ENCODE measurements at places on chromosomes 7 and 10.

GRCh38 chr7:100220586-100221230 lies 959 bp downstream of the PVRIG start:
- no peak for DNase-seq

DNA sequence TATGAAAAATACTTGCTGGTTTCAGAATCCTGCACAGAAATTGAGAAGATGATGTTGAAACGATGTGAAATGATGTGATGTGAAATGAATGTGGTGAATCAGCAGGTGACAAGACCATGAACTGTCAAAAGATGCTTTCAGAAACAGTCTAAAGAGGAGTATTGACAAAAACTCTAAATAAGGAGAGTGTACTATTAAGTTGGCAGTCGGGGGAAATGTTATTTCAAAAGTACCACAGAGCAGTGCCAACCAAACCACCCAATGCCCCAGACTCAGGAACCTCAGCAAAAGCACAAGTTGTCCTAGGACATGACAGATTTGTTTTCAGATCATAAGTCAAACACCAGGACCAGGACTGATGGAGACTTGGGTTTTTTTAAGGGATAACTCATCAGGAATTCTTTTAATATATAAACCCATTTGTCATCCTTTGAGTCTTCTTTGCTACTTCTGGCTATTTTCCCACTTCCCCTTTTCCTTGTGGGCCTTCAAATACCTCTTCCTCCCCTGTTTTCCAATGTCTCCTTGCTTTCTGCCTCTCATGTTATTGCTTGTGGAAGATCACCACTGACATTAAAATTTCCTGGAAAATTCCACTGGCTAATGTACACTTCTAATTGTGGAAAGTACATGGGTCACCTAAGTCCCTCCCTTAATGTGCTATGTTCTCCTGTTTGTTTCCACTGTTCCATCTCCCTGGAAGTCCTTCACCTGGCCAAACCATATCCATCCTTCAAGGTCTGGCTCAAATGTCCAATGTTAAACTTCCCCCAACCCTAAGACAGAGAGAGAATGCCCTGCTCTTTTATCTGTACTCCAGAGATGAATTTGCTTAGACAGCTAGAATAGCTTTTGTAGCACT lies 10.2 kb upstream of the PPP1R3C start:
- DNase-seq, result no peak

DNA sequence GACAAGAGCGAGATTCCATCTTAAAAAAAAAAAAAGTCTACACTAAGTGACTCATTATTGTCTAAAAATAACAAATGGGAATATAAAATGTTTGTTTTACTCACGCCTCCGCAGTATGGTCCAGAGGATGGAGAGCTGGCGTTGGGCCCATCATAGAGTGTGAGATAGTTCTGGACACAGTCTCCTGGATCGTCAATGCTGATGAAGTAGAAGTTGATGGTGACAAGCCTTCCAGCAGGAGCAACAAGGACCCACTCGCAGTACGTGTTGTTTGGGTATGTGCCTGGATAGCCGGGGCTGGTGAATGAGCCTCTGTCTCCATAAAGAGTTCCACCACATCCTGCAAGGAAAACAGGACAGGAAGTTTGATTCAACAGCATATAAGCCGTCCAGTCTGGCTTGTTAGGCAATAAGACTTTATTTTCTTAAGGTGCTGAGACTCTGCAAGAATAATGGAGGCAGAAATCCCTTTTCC lies 11.5 kb upstream of the RSU1 start:
- no peak for DNase-seq

GRCh38 chr10:94016727-94017714 lies 23.3 kb downstream of the PLCE1 start:
- no peak for DNase-seq

DNA sequence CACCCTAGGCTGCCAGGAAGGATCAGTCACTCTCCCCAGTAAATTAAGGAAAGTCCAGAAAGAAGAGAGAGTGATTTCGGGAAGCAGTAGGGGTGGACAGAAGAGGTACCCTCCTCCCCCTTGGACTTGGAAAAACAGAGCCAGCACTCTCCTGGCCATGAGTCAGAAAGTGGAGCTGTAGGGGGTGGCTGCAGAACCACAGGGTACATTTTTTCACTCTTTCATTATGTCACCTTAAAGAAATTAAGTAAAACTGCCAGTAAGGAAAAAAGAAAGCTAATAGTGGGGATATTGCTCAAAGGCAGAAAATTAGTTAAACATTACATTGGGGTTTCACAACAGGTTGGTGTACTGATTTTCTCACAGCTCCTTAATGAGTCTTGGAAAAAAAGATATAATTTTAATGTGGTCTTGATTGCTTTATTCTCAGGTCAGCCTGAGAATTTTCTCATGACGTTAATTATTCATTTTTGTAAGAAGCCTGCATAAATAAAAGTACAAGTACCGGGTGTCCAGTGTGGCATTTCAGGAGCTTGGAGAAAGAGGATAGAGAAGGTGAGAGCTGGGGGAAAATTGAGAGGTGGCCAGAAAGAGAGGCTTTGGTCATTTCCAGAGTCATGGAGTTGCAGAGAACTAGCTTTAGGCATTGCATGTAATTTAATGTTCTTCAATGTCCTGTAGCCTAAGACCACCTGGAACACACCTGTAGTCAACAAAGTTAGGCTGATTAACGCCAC lies 23.2 kb upstream of the AOAH start:
- DNase-seq, result no peak

- no peak for DNase-seq
Measured at GRCh38 chr7:12322903-12323300, 80.8 kb downstream of the VWDE start.

- no peak for DNase-seq
Measured at GRCh38 chr10:76447578-76447977, 1016.2 kb downstream of the LRMDA start.

- DNase-seq, result no peak
Measured at GRCh38 chr7:148348466-148348865, 242.1 kb upstream of the C7orf33 start.

DNA sequence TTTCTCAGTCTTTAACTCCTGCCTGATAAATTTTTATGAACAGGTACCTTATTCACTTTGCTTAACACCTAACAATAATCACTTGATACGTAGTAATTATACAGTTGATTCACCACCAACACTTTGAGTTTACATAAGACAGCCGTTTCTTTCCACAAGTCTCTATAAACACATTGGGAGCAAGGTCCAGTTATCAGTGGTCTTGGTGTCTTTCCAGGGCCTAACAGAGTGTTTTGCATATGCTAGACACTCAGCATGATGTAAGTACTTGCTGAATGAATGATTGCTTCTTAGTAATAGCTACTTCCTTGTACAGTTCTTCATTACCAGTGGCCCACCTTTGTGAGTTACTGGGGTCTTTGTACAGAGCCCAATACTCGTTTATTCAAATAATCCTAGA lies 6.4 kb downstream of the CLDN12 start:
- DNase-seq, result no peak

GRCh38 chr7:151762583-151763245 lies 114.2 kb downstream of the PRKAG2 start:
- DNase-seq, result no peak

DNA sequence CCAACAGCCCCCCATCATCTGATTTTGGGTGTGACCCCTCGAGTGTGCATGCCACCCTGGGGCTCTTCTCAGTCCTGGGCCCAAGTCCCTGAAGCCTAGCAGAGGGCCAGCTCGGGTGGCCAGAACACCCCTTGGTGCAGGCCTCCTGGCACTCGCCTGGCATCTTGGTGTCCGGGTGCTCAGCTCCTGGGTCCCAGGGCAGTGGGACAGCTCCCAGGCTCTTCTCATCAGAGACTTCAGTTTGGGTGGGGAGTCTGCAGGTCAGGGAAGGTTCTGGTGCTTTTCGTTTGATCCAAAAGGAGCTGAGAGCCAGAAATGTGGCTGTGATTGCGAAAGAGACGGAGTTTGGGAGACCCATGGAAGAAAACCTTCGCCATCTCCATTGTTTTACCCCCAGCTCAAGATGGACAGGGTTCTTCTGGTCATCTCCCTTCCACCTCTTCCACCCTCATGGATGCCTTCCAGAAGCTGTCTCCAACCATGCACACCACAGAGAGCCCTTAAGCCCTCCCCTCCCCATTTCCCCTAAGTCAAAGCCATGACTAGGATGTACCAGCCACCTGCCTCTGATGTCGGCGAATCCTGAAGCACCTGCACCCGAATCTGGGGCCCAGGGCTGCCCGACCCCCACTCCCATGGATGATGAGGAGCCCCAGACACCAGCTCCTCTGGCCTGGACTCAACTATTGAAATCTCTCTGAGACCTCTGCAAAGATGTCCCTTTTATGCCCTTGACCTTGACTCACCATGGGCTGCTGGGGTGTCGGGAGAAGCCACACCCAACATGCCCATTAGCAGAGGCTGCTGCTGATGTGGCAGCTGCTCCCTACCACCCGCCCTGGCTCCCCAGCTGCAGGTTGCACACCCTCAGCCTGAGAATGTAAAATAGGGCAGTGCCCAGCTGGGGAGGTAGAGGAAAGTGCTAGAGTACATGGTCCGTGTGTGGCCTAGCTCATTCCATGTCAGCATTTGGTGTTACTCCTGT lies 55.3 kb downstream of the ADCYAP1R1 start:
- no peak for DNase-seq

- no peak for DNase-seq
Measured at GRCh38 chr7:137147338-137147720, 196.2 kb downstream of the PTN start.

DNA sequence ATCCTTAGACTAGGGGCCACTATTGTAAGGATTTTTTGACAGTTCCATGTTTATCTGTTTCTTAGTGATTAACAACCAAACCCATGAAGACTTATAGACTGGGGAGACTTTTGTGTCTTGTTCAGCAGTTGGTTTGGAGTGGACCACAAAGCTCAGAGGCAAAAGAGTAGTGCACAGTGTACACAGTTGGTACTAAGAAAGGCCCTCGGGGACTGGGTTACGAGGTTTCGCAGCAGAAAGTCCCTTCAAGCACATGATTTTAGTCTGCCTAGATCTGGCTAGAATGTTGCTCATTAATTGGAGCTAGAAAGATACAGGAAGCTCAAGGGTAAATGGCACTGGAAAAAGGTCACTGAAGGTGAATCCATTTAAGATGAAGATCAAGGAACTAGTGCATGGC lies 35.4 kb downstream of the CDK14 start:
- DNase-seq, result no peak

GRCh38 chr10:78448994-78449418 lies 415.3 kb downstream of the RPS24 start:
- no peak for DNase-seq
